ENCODE measurements at places on chromosomes 2 and 18.

DNA sequence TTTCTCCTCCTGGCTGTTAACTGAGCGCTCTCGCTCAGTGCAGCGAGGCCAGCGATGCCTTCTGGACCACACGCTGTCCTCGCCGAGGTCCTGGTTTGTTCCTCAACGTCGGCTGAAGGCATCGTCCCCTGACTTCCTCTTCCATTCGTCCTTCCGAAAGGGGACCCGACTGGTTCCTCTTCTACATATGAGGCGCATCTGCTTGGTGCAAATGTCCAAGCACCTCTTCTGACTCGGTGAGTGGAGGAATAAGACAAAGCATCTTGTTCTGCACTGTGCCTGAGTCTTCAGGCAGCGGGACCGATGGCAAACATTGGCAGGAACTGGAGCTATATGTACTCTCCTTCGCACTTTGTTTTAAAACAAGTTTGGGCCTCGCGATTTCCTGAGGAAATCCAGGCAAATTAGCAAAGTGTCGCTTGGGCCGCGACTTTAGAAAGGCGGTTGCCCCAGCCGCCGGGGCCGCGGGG is 621 bp upstream of the KCNS3 start:
- DNase-seq: no peak

- no peak for DNase-seq
Observed at GRCh38 chr2:219507581-219508443, 6.5 kb upstream of the ASIC4 start.

GRCh38 chr2:156592809-156593593 is 156.8 kb downstream of the GPD2 start:
- no peak for DNase-seq

DNA sequence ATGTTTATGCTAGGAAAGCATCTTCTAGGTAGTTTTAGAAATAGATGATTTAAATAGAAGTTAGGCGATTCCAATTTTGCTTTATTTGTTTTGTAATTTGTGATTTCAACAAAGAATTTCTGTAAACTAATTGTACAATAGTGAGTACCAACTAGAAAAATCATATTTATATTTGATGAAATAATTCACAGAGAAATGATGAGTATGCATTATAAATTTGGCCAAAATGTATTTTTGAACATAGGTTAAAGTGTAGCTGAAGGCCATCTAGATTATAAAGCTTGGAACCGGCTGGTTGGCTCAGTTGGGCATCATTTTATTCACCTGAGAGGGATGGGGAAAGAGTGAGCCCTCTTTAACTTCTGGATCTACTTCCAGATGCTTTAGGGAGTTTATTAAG is 50.4 kb downstream of the GPD2 start:
- no peak for DNase-seq

DNA sequence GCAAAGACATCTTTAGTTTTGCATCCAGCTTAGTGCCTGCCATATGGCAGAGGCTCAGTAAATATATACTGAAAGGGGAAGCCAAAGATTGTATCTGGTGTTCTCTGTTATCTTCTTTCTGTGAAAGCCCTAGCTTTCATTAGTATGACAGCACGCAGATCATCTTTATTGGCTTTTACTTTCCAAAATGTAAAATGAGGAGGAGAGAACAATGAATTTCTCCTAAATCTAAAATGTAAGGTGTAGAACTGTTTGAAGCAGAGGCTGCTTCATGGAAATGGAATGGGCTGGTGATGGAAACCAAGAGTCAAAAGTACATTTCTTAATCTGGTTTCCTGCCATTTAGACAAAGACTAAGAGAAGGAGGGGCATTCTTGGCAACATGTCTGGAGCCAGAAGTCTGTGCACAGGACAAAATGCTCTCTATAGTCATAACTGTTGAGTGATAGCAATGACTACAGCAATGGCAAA is 1029.9 kb upstream of the PIK3C3 start:
- no peak for DNase-seq

DNA sequence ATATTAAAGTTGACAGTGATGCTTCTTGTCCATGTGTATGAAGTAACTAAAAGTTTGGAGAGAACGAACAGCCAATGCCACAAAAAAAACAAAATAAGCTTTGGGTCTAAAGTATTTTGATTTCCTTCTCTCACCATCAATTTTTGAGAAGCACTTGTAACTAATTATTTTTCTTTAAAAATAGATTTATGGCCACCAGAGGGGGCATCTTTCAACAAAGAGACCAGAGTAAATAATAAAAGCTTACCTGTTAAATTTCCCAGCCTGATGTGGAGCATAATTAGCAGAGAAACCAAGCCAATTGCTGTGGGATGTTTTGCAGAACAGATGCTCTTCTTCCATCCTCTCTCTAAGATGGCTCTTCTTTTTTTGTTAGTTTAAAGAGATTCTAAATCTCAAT is 29.0 kb downstream of the LINC00305 start:
- DNase-seq: no peak

DNA sequence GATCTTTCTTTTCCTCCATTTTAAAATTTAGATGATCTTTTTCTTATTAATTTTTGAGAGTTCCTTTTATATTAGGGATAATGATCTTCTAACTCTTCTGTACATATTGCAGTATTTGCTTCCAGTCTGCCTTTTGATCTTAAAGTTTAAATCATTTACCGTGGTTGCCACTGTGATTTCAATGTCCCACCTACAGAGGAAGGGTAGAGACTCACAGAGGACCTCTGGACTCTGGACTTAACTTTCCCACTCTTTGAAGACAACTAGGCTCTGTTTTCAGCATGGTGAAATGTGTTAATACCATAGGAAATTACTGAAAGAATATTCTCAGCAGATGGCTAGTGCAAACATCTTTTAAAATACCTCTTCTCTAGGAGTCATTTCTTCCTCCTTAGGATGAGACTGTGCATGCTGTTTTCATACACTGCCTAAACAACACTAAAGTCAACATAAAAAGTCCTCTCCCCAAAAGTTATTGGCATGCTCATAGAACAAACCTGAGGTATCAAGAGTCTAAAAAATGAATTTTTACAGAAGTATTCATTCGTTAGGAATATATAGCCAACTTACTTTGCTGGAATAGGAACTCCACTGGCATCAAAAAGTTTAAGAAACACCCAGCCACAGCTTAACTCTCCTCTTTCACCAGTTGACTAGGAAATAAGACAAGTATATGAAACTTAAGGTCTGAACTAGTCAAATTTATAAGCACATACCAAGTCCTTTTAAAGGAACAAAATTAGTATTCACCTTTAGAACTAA is 30.7 kb upstream of the MALL start:
- no peak for DNase-seq

All from myocyte (in vitro differentiated cells).